Activated CD4-positive, alpha-beta T cell treated with anti-CD3 and anti-CD28 coated beads for 36 hours (primary cell): ENCODE measurements at places on chromosomes 1 and 21. TPM values are rescaled to one million over a fixed set of nuclear protein-coding genes. Genes with fewer than 3 reads are reported as not detected.
A peak's percentile ranks its signal among the peaks of the same experiment; 100 is the strongest.

KCNC4 gene
- total RNA-seq: 13.9 TPM

- peaks cover 75% of the 10 kb centered on the region for H3K4me1 ChIP-seq
- peak overlapping the region; percentile 95 for H3K27ac ChIP-seq
- peak overlapping the region; percentile 66 for H3K4me3 ChIP-seq
- H3K36me3 ChIP-seq: peaks cover 14% of the 10 kb centered on the region
- H3K27me3 ChIP-seq: no peaks in the 10 kb centered on the region
These were observed 7.3 kb downstream of the RNU5D-1 start for GRCh38 chr1:44723496-44724295.

RAP1A gene
- total RNA-seq: 182 TPM

DNA sequence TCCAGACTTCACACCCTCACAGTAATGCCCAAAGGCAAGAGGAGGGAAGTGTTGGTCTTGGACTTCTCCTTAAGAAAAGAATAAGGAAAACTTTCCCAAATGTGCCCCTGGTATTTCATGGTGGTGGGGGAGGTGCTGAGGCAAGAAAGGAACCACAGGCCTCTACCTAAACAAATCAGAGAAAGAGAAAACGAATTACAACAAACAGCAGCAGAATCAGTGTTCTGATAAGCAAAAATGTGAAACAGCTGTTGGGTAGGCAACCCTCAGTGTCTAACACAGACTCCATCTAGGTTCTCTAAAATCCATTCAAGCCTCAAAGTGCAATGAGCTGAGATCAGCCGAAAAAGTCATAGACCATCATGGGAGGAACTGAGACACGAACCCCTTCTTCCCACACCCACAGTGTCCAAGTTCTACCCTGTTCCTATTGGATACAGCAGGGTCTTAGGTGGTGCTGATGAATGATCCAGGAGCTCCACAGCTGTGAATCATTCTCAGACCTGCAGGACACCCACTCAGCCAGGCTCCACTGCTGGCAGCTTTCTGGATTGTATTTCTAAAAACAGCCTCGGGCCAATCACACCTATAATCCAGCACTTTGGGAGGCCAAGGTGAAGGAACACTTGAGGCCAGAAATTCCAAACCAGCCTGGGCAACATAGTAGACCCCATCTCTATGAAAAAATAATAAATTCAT, 149.1 kb downstream of the PLPP3 start:
- no peak overlapping the region for H3K27ac ChIP-seq
- no peak for DNase-seq
- no peaks in the 10 kb centered on the region for H3K4me1 ChIP-seq
- no peaks in the 10 kb centered on the region for H3K36me3 ChIP-seq

DNA sequence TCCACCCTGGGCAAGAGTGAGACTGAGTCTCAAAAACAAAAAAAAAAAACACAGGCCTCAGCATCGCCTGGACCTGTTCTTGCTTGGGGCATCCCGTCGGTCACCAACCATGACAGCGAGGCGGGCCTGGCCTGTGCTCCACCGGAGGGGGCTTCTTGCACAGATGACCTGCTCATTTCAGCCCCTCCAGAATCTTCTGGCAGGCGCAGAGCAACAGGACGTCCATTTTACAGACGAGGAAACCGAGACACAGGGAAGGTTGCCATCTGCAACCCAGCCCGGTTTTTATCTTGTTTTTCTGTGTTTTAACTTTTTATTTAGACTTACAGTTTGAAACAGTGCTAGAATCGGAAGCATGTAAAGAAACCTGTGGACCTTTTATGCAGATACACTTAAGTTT, 918 bp downstream of the CSTB start:
- H3K27me3 ChIP-seq: no peaks in the 10 kb centered on the region
- peaks cover 21% of the 10 kb centered on the region for H3K36me3 ChIP-seq
- H3K4me1 ChIP-seq: peaks cover 40% of the 10 kb centered on the region
- H3K4me3 ChIP-seq: peak overlapping the region; percentile 88
- DNase-seq: no peak

- H3K27me3 ChIP-seq: no peaks in the 10 kb centered on the region
- no peaks in the 10 kb centered on the region for H3K36me3 ChIP-seq
- no peak for DNase-seq
These were observed 199.6 kb downstream of the LTN1 start for GRCh38 chr21:28793043-28793442.

DNA sequence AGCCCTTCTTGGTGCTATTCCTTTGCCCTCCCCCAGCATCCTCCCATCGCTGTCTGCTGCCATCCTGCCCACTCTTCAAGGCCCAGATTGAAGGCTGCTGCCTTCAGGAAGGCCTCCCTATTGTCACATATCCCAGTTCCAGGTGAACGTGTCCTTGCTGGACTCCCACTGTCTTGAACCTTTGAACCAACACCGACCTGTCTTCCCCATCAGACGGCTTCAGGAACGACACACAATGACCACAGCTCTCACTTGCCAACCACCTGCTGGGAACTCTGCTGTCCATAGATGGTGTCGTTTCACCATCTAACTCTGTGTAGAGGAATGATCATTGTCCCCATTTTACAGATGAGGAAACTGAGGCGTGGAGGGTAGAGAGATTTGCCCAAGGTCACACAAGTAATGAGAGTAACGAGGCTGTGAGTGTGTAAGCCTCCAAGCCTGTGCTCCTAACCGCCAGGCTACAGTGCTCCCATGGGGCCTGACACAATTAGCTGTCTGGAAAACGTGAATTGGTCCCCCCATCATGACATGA, 9.9 kb upstream of the PLEKHG5 start:
- DNase-seq: no peak
- no peaks in the 10 kb centered on the region for H3K36me3 ChIP-seq
- no peak overlapping the region for H3K27ac ChIP-seq
- no peak overlapping the region for H3K4me3 ChIP-seq
- peaks cover 9% of the 10 kb centered on the region for H3K27me3 ChIP-seq

DNA sequence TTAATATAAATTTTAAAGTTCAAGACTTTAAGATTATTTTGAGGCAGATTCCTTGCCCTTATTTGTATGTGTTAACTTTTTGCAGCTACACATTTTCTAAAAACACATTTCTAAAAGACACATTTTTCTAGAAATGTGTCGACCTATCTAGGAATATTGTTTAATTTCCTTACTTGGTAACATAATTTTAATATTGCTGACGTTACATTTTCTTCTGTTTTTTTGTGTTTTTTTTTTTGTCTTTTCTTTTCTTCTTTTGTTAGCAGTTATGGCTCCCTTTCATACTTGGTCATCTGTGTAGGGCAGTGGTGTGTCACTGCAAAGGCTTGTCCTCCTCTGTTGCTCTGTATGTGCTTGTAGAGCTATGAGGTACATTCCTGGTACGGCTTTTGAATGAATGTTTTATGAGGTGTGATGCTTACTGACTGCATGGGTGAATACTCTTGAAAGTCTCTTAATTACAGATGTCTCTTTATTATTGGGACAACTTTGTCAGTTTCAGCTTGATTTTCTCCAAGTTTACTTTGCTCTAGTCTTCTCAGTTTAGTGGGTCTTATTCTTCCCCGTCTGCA, 30.1 kb downstream of the LRRC8D start:
- no peaks in the 10 kb centered on the region for H3K27me3 ChIP-seq
- no peak overlapping the region for H3K27ac ChIP-seq
- peaks cover 32% of the 10 kb centered on the region for H3K36me3 ChIP-seq
- peaks cover 46% of the 10 kb centered on the region for H3K4me1 ChIP-seq

PODN gene
- not detected for total RNA-seq

DNA sequence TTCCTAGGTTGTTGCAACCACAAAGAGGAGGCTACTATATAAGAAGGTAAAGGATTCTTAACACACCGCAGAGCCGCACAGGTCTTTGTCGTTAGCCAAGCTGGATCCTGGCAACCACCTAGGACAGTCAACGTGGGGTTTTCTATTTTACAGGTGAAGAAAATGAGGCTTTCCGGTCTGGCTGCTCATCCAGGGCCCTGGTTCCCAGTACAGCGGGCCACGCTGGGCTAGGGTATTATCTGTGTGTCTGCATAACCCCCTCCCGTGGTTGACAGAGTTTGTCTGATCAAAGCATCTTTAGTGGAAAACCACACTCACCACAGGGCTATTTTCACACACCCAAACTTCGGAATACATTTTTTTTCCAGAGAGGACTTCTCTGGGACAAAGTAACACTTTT, 39.0 kb upstream of the PDE9A start:
- H3K4me3 ChIP-seq: no peak overlapping the region
- H3K27me3 ChIP-seq: no peaks in the 10 kb centered on the region
- DNase-seq: peak; percentile 72
- H3K4me1 ChIP-seq: peaks cover 12% of the 10 kb centered on the region
- no peak overlapping the region for H3K27ac ChIP-seq

DNA sequence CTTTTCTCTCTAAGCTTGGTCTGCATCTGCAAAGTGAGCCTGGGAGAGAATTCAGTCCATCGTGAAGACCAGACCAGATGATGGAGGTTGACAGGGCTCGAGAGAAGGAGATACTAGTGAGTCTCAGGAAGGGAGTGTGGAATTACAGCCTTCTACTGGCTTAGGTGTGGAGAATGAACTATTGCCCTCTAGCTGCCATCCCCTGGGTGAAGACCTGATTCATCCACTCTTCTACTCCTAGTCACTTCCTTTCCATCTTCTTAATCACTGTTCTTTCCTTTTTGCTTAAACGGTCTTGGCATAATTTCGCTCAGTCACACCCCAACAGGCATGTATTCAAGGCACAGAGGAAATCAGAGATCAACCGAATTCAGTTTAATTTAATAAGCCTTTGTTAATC, 34.0 kb upstream of the HSD17B7 start:
- no peaks in the 10 kb centered on the region for H3K4me1 ChIP-seq
- H3K36me3 ChIP-seq: no peaks in the 10 kb centered on the region
- no peak overlapping the region for H3K27ac ChIP-seq
- H3K4me3 ChIP-seq: no peak overlapping the region

GRCh38 chr1:184941410-184941733, 32.9 kb downstream of the NIBAN1 start:
- H3K27me3 ChIP-seq: no peaks in the 10 kb centered on the region
- no peak overlapping the region for H3K4me3 ChIP-seq
- peaks cover 30% of the 10 kb centered on the region for H3K4me1 ChIP-seq

CHIT1 gene
- total RNA-seq: 0.80 TPM

CHIA gene
- total RNA-seq: not detected

- peak overlapping the region; percentile 93 for H3K27ac ChIP-seq
- peak overlapping the region; percentile 54 for H3K4me3 ChIP-seq
- peaks cover 93% of the 10 kb centered on the region for H3K4me1 ChIP-seq
- H3K27me3 ChIP-seq: no peaks in the 10 kb centered on the region
- peak; percentile 42 for DNase-seq
These were observed 10.7 kb downstream of the NEK7 start for GRCh38 chr1:198167436-198167934.

DNA sequence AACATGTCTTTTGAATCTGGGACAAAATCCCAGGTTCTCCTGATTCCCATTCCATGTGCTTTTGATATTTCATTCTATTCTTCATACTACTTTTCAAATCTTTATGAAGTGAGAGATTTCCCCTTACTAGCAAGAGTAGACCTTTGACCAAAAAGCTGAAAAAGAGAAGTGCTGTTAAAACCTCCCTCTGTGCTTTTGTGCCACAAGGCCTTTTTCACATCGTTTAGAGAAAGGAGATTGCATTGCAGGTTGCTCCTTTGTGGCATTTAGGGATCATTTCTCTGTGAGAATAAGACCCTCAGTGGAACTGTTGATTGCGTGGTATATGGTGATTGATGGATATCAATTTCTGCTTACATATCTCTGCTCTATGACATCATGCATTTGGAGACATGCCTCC, 148.8 kb downstream of the TGFB2 start:
- no peak overlapping the region for H3K4me3 ChIP-seq
- H3K27ac ChIP-seq: no peak overlapping the region
- H3K27me3 ChIP-seq: peaks cover 18% of the 10 kb centered on the region
- DNase-seq: no peak

HHIPL2 gene
- total RNA-seq: 0.14 TPM
